Hippocampal formation (tissue), 2 donors: ENCODE measurements at places on chromosomes 3 and 15.

DNA sequence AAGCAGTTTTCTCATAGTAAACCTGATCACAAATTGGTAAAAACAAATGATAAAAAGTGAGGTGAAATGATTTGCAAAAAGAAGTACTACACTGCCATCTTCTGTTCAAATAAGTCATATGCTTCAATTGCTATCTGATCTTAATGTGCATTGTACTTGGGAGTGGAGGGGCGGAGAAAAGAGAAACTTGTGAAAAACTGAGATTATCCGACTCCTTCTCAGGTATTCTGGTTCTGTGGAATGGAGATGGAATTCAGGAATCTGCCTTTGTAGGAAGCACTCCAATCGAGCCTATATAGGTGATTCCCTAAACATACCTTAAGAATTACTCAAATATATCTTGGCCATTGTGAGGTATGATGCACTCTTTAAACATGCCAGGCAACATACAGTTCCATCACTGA, 180.6 kb downstream of the CHL1 start:
- DNase-seq, result no peak

GRCh38 chr15:36544518-36545466, 34.6 kb upstream of the CDIN1 start:
- DNase-seq, result no peak

DNA sequence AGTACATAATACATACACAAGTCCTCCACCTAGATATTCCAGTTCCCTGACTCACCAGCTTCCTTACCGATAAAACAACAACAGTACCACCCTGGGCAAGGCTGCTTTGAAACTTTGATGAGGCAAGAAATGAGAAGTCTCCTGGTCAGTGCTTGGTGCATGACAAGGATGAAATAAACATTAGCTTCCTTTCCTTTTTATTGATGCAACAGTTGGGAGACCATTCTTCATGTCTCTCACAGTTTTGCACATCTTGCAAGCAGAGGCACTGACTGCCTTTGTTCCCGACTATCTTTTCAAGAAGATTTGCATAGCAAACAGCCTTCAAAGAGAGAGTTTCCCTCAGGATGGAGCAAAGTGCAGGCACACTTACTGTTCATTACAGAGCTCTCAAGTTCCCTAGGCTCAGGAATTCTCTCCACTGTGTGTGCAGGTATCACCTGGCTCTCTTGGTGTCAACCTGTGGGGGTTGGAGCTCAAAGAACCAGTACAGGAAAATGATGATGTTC, 65.2 kb downstream of the MYLK start:
- DNase-seq, result no peak

GRCh38 chr3:56612146-56612545, 55.2 kb downstream of the CCDC66 start:
- no peak for DNase-seq

DNA sequence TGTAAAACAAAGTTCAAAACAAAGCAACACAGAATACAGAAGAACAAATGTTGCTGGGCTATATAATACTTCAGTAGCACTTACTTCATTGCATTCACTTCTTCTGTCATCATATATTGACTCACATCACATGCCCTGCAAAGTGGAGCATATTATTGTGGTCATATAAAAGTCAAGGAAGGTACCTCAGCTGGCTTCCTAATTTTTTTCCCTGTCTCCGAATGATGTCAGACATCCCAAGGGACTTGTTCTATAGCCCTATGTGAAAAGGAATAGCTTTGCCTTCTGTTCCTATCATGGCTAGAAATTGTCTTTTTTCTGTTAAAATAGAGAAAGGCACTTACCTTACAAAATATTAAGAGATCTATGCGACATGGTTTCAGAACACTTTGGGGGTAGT, 109.4 kb downstream of the LRTM1 start:
- no peak for DNase-seq
